ENCODE measurements at places on chromosomes 5 and 9.

DNA sequence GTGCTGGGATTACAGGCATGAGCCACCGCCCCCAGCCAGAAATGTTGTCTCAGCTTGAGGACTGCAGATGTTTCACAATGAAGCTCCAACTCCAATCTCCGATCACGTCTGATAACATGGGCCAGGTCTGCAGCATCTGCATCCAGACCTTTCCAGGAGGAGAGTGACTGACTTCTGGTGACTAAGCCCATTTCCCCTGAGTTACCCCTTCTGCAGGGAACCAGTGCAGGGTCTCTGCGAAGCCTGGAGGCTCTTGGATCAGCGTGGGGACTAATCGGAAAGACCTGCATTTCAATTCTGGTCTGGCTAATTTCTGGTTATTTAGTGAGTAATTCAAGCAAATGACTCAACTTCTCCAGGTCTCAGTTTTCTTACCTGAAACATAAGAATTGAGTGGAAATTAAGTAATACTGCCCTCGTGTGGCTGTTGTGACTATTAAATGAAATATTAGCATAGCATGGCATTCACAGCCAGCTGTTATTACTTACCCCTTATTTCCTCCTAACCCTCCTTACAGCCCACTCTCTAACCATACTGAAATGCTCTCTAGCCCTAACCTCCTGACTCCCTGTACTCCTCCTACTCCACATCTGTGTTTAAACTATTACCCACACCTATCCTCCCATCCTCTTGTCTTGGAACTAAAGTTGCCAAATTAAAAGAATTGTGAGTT is 2.2 kb upstream of the GNPDA1 start:
- peak; percentile 41 for DNase-seq

DNA sequence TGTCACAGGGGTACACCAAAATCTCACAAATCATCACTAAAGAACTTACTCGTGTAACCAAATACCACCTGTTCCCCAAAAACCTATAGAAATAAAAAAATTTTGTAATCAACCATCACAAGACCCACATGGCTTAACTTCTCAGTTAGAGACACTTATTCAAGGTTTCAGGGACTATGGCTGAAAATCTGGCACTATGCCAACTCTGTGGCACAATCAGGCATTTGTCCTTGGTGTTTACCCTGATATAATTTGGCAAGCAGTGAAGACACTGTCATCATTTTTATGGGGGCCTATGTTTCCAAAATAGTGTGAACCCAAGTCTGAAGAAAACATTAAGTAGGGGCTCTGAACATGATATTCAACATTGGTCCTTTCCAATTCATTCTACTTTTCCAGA is 59.0 kb downstream of the ZNF622 start:
- DNase-seq = no peak

DNA sequence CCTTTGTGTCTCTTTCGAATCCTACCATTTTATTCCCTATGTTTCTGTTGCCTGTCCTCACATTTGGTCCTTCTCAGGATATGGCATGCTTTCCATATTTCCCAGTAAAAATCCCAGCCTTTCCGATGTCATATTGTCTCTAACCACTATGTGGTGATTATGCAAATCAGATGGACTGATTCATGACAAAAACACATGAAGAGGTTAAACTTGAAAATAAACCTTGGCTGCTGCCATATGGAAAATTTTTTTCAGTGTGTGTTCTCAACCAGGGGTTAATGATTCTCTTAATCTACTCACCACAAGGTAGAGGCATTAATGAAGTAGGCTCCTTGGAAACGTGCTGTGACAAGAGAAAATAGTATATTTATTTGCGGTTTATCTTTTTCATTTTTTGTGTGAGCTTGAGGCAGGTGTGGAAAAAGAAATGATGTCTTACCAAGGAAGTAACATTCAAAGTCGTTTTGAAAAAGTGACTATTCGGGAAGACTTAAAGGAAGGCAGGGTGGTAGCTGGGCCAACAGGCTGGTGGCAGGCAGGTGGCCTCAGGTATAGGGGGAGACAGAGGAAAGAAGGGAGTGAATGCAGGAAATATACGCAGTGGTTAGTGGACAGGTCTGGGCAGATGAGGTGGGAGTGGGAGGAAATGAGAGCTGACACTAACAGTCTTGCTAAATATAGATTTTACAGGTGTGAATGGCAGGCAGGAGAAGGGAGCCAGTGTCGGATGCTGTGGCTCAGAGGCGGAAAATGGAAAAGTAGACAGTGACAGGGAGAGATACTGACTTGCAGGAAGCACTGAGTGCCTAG is 46.2 kb downstream of the DMRT2 start:
- no peak for DNase-seq

- DNase-seq = no peak
These were observed 568.8 kb downstream of the PSAT1 start for GRCh38 chr9:78865737-78866136.

- no peak for DNase-seq
These were observed 218.3 kb downstream of the ADAMTSL1 start for GRCh38 chr9:18692268-18692667.

DNA sequence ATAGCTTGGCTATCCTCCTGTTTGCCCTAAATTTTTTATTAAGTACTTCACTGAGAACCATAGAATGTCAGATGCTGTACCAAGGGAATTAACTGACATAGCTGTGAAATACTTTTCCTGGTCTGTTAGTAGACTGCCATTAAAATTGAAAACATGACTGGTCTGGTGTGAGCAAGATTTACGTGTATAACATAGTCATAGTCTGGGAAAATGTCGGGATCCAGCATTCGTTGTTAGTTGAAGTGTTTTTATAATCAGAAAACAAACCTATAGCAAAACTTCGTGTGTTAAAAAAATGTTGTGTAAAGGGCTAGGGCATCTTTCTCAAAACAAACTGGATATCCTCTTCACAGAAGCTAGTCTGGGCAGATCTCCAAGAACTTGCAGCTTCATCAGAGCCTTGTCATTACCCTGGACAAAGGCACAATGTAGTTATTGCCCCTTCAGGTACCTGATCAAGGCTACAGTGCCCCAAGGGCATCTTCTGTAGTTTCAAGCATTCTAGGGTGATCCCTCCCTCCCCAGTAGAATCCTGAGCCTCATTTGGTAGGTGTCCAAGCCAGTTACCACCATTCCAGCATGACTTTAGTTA is 454.2 kb upstream of the SGCD start:
- DNase-seq = no peak

DNA sequence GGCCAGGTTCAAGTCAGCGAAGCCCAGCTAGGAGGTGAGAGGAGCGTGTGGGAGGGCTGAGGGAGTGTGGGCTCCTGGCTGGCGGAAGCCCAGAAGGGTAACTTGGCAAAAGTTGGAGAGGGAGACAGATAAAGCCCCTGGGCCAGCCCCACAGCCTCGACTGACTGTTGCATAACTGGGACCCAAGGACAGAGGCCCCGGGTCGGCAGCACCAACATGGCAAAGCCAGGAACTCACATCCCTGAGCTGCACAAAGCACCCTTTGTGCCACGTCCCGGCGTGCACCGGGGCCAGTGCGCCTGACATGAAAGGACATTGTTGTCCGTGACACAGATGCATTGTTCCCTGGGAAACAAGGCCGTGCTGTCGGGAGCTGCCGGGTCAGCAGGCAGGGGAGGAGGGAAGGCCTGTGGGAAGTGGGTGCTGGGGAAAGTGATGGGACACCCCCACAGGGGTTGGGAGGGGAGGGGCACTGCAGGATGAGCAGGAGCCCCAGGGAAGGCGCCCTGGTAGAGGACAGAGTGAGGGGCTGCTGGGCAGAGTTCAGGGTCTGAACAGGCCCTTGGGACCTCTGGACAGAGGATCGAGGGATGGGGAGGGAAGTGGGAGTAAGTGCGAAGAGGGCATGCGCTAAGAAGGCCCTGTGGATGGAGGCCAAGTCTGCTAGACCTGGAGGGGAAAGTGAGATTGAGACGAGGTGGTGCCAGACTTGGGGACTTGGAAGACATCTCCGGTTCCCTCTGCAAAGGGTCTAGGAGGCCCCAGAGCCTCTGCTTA is 13.0 kb upstream of the DPM2 start:
- DNase-seq = no peak

- no peak for DNase-seq
These were observed 269.1 kb downstream of the EFNA5 start for GRCh38 chr5:107401470-107402122.

GRCh38 chr9:93644397-93645088 is 68.2 kb downstream of the PHF2 start:
- DNase-seq = no peak

- DNase-seq = no peak
These were observed 241.1 kb upstream of the PIK3R1 start for GRCh38 chr5:67974471-67974870.

DNA sequence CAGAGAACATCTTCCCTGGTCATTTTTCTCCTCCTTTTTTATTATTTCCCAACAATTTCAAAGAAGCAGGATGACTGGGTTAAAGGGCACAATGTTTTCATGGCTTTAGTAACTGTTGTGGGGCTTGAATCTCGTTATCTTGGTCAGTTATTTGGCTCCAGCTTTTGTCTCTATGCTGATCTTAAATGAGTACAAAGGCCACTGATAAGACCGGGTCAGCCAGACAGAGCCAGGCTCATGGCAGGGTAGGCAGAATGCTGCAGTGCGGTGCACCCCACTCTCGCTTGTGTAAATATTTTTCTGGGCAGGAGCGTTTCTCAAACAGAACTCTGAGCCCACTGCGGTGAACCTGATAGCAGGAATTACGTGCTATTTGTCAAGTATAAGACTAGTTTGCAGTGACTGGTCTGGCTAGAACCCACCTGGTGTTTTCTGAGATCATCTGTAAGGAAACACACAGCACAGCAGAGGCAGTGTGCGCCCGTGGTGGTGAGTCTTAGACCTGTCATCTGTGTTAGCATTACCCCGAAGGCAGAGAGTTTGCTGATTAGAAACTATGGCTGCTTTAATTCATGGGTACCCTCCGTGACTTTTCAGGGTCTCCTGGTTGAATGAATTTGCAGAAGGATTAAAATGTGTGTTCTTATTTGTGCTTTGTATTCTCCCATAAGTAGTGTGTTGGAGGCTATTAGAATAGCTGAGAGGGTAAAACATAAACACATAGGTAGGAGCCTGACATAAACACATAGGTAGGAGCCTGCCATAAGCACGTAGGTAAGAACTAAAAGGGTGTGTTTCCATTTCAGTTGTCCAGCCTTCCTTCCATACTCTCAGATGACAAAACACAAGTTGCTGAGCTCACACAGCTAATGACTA is 158.6 kb upstream of the DMRT1 start:
- DNase-seq = peak; percentile 72

DNA sequence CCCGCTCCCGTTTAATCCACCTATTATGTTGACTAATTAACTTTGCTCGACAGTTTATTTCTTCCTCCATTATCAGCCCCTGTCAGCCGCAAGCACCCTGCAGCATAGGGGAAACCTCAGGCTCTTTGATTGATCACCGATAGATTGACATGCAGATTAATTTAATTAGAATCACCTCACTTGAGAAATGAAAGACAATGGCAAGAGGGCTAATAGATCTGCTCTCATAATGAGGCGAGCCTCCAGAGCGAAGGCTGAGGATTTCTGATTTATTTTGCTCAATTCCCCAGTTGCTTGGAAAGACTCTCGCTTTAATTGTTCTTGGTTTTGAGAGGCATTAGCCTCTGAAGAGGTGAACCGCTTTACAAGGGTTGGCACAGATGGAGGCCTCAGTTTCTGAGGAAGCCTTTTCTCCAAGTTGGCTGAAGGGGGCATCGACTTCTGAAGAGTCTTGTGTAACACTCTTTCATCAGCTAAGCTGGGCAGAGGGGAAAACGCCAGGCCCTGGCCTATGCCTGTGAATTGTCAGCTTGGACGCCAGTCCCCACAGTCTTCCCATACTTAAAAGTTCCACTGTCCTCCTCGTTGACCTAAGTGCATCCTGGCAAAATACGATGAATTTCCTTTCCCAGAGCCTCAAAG is 275.4 kb downstream of the EBF1 start:
- no peak for DNase-seq

- no peak for DNase-seq
These were observed 66.9 kb upstream of the SELENOP start for GRCh38 chr5:42878550-42878949.

- no peak for DNase-seq
These were observed 10.7 kb upstream of the TOR4A start for GRCh38 chr9:137266585-137267453.

DNA sequence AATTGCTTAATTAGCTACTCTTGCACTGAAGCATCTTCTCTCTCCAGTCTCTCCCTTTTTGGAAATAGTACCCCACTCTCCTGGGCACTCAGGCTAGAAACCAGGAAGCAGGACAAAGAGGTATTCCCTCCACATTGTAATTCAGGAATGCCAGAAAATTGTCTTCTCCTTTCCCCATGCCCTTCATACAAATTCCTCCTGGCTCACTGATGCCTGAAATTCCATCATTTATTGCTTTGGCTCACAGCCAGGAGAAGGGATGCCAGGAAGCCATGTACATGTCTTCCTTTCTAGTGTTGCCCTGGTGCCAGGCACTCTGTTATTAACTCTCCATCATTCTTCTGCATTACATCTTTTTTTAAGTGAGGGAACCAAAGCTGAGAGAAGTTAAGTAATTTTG is 716.5 kb upstream of the C9orf72 start:
- no peak for DNase-seq

GRCh38 chr5:35143841-35144240 is 86.4 kb downstream of the PRLR start:
- no peak for DNase-seq

DNA sequence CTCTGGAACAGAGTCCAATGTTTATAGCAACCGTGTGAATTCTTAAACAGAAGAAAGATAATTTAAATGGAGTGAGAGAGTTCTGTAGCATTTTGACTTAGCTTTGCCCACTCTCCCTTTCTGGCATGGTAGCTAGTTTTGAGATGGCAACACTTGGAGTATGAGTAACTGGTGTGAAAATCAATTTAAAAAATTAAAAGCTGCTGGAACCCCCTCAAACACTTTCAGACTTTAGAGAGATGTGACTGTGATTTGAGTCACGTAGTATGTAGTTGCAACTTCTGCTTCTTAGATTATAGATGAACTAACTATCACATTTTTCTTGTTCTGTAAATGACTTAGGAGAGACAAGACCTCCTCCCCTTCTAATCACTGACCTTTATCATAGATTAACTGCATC is 2309.5 kb upstream of the C9orf72 start:
- no peak for DNase-seq

DNA sequence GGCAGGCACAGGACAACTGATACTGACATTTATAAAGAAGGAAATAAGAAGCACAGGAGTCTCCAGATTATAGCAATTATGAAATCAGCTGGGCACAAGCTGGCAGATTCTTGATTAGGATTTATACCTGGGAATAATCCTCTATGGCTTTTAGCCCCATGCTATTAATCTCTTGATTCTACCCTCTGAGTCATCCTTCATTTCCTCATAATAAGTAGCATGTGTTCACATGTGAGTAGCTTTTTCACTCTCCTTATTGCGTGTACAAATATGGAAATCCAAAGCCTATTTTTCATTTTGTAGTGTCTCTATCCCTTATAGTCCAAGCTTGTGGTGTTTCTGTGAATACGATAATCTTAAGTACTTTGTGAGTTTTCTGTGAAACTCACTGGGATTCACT is 185.0 kb upstream of the PRLR start:
- DNase-seq = no peak

- DNase-seq = no peak
These were observed 217.2 kb downstream of the MELK start for GRCh38 chr9:36789886-36790285.
